ENCODE measurements at places on chromosomes 16 and 17.

- H3K27me3 ChIP-seq: no peaks in the 10 kb centered on the region
- H3K36me3 ChIP-seq: no peaks in the 10 kb centered on the region
- H3K27ac ChIP-seq: no peak overlapping the region
- no peak for DNase-seq
- H3K4me1 ChIP-seq: no peaks in the 10 kb centered on the region
Observed at GRCh38 chr17:73924114-73924908, 279.2 kb upstream of the RPL38 start.

- peaks cover 24% of the 10 kb centered on the region for H3K4me1 ChIP-seq
- no peaks in the 10 kb centered on the region for H3K36me3 ChIP-seq
Observed at GRCh38 chr16:51392521-51393187, 241.6 kb upstream of the SALL1 start.

- H3K4me1 ChIP-seq: no peaks in the 10 kb centered on the region
- no peak overlapping the region for H3K4me3 ChIP-seq
- no peak for DNase-seq
- H3K36me3 ChIP-seq: peaks cover 100% of the 10 kb centered on the region
Observed at GRCh38 chr17:8144401-8145231, 7.6 kb downstream of the PER1 start.

GRCh38 chr17:19728084-19728495 is 11.7 kb upstream of the SLC47A2 start:
- H3K27me3 ChIP-seq: peaks cover 3% of the 10 kb centered on the region
- peak; percentile 36 for DNase-seq
- H3K4me3 ChIP-seq: no peak overlapping the region

DNA sequence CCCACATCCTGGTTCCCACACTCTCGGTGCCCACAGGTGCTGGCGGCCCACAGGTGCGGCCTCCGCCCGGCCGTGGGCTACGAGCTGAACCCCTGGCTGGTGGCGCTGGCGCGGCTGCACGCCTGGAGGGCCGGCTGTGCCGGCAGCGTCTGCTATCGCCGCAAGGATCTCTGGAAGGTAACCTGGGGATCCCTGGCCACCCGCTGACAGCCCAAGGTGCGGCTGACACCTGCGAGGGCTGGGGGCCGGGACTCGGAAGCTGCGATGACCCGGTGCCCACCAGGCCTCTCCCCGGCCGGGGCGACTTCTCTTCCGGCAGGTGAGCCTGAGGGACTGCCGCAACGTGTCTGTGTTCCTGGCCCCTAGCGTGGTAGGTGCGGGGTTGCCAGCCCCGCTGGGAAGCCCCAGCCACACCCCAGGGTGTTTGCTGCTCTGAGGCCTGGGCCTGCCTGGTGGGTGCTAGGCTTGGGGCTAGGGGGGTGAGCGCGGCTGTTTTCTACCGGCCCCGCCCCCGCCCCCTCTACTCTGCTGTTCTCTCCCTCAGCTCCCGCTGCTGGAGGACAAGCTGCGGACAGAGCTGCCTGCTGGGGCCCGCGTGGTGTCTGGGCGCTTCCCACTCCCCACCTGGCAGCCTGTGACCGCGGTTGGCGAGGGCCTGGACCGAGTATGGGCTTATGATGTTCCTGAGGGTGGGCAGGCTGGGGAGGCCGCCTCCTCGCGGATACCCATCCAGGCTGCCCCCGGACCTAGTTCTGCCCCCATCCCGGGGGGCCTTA is 1.0 kb downstream of the ANTKMT start:
- H3K36me3 ChIP-seq: peaks cover 65% of the 10 kb centered on the region
- no peak overlapping the region for H3K27ac ChIP-seq
- H3K4me1 ChIP-seq: peaks cover 80% of the 10 kb centered on the region
- no peak for DNase-seq
- H3K4me3 ChIP-seq: peak overlapping the region; percentile 29
- no peaks in the 10 kb centered on the region for H3K27me3 ChIP-seq

DNA sequence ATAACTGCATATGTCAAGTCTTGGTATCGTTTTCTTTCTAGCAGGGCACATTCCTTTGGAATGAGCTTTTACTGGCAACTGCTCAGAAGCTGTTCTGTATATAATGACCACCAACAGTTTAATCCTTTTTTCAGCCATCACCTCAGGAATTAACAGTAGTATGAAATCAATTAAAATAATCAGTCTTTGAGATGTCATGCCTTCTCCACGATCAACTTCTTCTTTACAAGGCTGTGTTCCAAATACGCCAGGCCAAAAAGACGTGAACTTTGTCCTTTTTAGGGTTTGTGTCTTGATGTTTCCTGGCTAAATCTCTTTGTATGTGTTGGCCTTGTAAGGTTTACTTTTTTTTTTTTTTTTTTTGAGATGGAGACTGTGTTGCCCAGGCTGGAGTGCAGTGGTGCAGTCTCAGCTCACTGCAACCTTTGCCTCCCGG is 54.9 kb downstream of the ABCC1 start:
- H3K27ac ChIP-seq: no peak overlapping the region
- H3K4me3 ChIP-seq: no peak overlapping the region
- DNase-seq: no peak
- no peaks in the 10 kb centered on the region for H3K27me3 ChIP-seq
- H3K36me3 ChIP-seq: peaks cover under 1% of the 10 kb centered on the region

All from spinal cord (tissue), 10 donors.